NT2/D1 (cell line): ENCODE measurements at places on chromosomes 1 and 21.

DNA sequence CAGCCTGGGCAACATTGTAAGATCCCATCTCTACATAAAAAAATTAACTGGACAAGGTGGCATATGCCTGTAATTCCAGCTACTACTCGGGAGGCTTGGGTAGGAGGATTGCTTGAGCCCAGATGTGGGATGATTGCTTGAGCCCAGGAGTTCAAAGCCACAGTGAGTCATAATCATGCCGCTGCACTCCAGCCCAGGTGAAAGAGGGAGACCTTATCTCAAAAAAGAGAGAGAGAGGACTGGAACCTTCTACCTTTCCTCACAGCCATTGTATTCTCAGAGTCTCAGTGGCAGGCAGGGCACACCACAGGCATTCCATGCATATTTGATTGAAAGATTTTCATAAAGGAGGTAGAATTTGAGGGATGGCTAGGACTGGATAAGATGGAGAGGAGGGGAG is 78.4 kb downstream of the KIF14 start:
- DNase-seq, result no peak

- DNase-seq, result no peak
Observed at GRCh38 chr1:214378492-214378891, 97.5 kb downstream of the SMYD2 start.

GRCh38 chr1:160007577-160008200 is 24.1 kb downstream of the PIGM start:
- peak; percentile 63 for DNase-seq

DNA sequence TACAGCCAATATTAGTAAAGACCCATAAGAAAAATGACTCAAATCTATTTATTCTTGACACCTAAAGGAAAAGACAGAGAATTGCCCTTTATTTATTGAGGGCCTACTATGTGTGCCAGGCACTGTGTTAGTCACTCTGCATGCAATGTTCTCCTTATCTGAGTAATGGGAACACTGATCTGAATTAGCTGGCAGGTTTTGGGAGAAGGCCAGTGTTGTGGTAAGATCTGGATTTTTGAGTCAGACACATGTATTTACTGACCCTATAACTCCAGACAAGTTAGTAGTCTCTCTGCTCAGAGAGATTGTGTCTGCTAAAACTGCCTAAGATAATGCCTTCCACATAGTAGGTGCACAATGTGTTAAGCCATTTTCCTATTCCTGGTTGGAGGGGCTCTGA is 17.3 kb downstream of the LCE4A start:
- DNase-seq, result no peak

DNA sequence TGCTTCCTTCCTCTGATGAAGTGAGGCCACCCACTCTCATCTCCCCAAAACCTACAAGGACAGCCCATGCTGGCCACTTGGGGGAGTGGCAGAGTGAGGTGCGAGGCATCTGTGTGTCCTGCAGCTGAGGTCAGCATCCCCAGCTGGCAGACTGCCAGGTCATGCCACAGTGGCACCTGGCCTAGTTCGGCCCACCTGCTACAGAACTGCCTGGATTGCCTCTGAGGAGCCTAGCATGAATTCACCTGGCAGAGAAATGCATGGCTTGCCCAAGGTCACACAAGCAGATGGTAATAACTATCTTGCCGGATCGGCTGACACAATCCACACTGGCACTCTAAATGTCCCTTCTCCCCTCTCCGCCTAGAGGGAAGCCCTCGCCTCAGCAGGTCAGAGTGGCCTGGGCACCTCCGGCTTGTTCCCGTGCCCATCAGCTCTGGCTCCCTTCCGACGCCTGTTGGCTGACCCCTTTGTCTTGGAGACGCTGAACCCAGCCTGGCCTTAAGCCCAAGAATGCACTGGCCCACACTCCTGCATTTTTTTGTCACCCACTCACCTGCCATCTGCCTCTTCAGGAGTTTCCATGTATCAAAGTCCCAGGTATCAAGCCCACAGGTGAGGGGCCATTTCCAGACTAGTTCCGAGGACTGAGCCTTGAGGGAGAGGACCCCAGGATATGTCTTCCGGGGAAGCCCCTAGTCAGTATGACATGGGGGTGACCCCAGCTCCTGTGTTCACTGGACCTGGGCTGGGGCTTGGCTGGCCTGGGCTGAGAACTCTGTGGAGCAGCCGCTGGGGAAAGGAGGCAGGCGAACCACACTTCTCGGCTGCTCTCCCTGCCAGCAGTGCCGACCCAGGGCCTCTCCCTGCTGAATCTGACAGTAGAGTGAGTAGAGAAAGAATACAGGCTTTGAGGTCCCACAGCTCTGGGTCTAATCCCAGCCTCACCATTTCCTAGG is 21.7 kb downstream of the ECE1 start:
- DNase-seq, result no peak

DNA sequence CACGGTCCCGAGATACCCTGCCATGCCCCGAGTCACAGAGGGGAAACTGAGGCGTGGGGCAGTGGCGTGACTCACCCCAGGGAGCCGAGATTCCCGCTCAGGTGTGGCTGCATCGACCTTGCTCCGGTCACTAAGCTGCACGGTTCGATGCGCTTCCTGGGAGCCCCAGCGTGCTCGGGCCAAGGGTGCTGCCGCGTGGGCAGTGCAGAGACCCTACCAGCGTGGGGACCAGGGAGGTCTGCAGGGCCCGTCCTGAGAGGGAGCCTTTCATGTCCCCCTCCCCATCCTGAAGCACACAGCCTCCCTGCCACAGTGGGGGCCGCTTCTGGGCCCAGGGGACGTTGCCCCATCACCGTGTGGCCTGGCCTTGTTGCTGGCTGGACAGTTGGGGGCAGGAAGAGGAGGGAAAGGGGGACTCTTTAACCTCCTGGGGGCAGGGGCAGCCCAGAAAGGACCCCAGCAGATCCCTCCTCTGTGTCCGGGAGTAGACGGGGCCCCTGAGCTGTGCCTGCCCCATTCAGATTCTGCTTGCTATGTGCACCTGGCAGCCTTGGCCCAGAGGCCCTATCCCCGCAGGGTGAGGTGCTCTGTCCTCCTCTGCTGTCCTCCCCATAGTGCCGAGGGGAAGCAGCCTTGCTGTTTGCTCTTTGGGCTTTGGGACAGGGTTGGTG is 52.3 kb downstream of the COL18A1 start:
- no peak for DNase-seq

DNA sequence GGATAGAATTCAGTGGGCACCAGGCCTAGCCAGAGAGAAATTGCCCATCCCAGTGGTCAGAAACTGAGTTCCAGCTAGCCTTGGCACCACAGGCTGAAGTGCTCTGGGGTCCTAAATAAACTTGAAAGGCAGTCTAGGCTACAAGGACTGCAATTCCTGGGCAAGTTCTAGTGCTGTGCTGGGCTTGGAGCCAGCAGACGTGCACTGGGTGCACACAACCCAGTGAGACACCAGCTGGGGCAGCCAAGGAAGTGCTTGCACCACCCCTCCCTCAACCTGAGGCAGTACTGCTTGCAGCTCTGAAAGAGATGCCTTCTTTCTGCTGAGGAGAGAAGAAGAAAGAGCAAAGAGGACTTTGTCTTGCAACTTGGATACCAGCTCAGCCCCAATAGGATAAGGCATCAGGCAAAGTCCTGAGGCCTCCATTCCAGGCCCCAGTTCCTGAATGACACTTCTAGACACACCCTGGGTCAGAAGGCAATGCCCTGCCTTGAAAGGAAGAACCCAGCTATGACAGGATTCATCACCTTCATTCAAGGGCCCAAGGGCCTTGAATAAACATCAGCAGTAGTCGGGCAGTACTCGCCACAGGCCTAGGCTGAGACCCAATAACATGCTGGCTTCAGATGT is 55.1 kb downstream of the OVGP1 start:
- DNase-seq, result no peak

DNA sequence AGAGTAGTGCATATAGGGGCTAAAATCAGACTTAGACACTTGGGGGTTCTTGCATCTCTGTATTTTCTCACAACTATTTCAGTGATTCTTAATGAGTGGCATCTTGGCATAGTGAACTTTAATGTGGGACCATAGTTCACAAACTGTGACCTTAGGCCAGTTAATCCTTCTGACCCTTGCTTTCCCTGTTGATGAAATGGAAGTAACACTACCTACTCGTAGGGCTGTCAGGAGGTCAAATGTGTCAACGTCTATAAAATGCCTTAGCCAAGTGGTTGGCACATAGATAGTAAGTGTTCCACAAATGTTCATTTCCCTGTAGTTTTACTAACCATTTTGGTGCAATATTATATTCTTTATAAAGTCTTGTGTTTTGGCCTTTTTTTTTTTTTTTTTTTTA is 49.4 kb downstream of the DYRK1A start:
- DNase-seq, result no peak

DNA sequence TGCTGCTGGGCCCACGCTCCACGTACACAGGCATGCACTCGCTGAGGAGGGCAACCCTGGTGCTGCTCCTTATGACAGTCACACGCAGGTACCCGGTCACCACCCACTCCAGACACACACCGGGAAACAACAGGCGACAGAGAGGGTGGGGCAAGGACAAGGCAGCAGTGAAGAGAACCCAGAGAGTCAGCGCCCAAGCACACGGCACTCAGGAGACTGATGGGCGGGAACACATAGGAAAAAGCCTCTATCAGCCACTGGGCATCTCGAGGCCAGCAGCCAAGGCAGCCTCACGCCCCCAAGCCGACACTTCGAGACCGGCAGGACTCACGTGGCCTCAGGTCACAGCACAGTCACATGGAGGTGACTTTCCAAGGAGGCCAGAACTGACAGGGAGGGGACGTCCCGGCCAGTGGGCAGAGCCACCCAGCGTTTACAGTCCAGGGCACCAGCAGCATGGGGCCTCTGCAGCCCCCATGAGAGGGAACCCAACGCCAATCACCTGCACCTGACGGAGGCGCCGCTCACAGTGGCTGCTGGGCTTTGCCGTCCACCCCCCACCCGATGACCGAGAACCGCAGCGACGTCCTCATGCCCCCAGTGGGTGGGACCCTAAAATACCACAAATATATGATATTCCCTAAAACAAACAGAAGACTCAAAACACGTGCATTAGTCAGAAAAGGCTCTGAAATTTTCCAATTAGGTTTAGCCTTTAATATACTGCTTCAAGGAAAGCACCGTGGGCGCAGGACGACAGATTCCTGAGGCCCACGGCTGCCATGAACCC is 19.7 kb downstream of the PTTG1IP start:
- DNase-seq, result no peak
